ENCODE measurements at places on chromosomes 11 and 22.
A peak's percentile ranks its signal among the peaks of the same experiment; 100 is the strongest.

GRCh38 chr11:73141309-73142127 is 600 bp downstream of the FCHSD2 start:
- peak; percentile 21 for DNase-seq

DNA sequence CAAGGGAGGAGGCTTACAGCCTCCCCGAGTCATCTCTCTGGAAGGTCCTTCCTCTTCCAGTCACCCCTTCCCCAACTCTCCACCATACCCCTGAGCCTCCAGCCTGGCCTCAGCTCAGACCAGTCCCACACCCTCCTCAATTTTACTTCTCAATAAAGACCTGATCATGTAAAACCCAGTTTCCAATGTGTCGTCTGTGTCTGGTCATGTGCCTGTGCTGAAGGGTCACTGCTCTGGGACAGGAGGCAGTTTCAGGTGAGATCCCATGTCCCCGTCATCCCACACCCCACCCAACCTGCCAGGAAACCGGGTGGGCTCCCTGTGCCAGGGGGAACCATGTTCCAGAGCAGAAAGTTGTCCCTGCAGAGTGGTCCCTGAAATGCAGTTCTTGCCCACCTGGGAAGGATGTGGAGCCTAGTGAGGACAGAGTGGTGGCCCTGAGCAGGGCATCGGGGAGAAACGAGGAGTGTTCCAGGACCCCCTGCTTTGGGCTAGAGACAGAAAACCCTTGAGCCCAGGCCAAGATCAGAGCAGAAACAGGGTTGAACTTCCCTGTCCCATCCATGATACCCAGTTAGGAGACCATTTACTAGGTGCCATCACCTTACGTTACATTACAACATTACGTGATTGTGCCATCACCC is 19.4 kb downstream of the IGLL5 start:
- no peak for DNase-seq

GRCh38 chr11:122895563-122895962 is 13.0 kb downstream of the JHY start:
- DNase-seq, result no peak

DNA sequence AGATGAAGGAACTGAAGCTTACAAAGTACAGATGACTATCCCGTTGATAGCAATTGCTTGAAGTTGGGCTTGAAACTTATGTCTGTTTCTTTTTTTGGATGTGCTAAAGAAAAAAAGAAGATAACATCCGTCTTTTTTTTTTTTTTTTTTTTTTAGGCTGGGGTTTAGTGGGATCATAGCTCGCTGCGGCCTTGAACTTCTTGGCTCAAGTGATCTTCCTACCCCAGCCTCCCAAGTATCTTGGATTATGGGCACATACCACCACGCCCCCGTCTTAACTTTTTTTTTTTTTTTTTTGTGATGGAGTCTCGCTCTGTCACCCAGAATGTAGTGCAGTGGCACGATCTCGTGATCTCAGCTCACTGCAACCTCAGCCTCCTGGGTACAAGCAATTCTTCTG is 40.8 kb upstream of the SCN3B start:
- DNase-seq, result no peak

DNA sequence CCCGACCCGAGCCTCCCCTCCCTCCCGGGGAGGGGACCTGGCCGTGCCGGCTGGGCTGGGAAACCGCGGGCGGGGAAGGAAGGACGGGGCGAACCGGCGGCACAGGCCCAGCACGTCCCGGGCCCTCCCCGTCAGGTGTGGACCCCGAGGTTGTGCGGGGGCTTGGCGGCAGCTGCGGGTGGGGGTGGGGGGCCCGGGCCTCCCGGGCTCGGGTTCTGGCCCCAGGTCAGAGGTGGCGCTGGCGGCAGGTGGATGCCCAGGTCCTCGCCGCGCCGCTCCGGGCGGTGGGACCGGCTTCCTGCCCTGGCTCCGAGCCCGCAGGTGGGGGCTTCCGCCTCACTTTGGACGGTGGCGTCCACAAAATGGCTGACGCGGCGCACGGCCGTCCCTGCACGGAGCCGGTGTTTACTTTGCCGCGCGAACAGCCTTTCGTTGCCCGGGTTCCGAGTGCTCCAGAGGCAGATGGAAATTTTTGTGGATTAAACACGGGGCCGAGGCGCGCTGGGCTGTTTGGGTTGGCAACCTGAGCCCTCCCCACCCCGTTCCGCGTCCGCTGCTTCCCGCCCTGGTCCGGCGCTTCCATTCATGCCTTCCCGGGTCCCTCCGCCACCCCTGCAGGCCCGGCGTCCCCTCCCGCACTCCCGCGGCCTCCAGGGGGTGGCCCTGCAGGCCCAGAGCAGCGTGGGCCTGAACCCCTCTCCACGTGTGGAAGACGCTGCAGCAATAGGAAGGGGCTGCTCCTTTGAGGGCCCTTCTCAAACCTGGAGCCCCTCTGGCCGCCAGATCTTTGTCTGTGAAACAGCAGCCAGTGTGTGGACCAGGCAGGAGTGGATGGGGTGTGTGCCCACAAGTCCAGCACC is 92.0 kb upstream of the KCNQ1OT1 start:
- no peak for DNase-seq

DNA sequence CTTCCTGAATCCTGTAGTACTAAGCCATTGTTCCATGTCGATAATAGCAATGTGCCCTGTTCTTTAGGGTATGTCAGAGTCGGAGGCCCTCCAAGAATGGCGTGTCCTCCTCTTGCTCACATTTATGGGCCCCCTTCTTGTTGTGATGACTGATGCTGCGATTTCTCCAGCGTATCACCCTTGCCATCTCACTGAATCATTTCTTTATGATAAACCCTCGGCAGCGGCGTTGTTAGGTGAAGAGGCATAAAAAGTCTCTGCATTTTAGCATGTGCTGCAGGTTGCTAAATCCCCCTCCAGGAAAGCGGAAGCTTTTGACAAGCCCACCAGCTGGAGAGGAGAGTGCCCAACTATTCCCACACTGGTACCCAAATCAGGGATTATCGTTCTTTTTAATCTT is 1045.3 kb downstream of the BRD1 start:
- DNase-seq, result no peak

GRCh38 chr11:127461241-127462064 is 460.9 kb upstream of the KIRREL3 start:
- no peak for DNase-seq

DNA sequence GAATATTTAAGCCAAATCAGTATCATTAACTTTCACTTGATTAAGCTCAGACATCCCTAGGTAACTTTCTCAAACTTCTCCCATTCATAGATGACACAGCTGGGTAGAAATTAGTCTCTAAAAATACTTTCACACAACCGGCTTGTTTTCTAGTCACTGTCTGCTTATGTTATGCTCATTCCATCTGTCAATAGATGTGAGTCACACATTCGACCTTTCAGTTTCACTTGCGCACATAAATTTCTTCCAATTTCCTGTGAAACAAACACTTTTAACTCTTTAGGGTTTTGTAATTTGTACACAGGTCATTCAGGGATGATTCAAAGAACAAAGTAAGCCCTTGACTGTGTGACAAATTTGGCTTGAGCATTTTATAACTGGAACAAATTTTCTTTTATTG is 723.0 kb downstream of the KCNA4 start:
- no peak for DNase-seq

- no peak for DNase-seq
Measured at GRCh38 chr11:110430267-110431050, 711 bp downstream of the FDX1 start.

- DNase-seq, result no peak
Measured at GRCh38 chr11:77416357-77416756, 57.5 kb downstream of the PAK1 start.

- no peak for DNase-seq
Measured at GRCh38 chr11:119782006-119782738, 53.2 kb upstream of the NECTIN1 start.

GRCh38 chr11:20374741-20375300 is 11.3 kb downstream of the HTATIP2 start:
- DNase-seq, result no peak

- DNase-seq, result no peak
Measured at GRCh38 chr22:29787371-29787980, 20.3 kb downstream of the UQCR10 start.

DNA sequence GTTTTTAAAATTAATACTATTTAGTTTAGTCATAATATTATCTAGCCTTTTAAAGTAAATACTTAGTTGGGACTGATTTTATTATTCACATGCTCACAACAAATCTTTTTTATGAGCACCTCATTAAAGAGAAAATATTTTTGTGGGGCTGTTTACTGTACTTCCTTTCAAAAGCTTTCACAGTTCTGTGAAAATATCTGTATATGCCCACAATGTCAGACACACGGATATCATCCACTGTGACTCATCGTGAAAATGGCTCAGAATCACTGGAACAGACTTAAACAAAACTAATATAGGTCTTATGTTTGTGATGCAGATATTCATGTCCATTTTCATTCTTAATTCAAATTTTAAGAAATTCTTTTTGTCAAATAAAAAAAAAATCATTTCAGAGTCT is 305.2 kb downstream of the RAB38 start:
- no peak for DNase-seq

DNA sequence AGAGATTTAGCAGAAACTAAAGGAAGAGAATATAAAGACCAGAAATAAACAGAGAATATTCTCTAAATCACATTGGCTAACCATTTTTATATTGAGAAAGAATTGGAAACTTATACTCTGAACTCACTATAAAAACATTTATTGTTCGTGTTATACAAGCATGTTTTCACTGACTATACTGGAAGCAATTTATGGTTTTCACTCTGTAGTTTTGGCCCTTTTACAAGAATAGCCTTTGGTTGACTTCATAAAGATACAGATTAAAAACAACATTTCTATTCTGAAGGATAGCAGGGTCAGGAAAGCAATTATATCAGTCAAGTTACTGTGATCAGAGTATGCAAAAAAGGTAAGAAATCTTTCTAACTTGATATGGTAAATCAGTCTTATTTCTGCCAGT is 965.7 kb upstream of the FAT3 start:
- no peak for DNase-seq

GRCh38 chr11:67820081-67820480 is 145.7 kb upstream of the ALDH3B2 start:
- DNase-seq, result no peak

DNA sequence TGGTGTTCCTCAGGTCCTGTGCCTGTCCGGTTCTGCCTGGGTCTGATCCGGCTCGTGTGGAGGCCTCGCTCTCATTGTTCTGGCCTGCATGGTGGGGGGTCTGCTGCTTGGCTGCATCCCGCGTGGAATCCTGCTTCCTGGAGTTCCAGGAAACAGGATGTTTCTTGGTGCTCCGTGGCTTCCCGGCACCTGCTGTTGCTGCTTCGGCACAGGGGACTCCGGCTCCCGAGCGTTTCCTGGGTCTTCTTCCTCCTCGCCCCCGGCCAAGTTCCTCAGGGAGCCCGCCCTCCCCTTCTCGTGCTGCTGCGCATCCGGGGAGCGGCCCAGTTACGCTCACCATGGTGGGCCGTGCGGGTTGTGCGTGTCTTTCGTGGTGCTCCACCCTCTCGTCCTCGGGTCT is 29.9 kb downstream of the GLB1L2 start:
- no peak for DNase-seq

GRCh38 chr22:19723983-19724827 is 866 bp downstream of the GP1BB start:
- DNase-seq, result no peak

GRCh38 chr11:73334384-73335203 is 26.5 kb downstream of the ARHGEF17 start:
- DNase-seq, result no peak

DNA sequence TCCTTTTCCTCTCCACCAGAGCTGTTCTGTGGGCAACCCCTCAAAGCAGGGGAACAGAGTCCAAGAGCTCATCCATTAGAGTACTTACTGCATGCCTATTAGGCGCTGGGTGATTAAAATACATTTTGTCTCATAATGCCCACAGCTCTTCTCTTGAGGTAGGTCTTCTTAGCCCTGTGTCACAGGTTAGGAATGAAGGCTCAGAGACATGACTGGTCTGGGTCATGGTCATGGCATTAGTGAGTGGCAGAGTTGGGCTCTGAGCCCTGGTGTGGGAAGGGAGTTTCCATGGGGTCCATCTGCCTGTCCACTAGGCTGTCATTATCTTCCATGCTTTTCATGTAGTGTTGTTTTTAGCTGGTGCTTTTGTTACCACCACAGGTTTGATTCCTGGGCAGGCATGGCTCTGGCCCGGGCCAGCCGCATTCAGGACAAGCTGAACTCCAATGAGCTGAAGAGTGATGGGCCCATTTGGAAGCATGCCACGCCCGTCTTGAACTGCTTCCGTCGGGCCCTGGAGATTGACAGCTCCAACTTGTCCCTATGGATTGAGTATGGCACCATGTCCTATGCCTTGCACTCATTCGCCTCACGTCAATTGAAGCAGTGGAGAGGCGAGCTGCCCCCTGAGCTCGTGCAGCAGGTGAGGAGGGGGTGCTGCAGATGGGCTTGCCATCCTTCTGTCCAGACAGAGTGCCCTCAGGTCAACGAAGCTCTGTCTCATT is 76.1 kb downstream of the CABIN1 start:
- DNase-seq, result no peak

- DNase-seq, result peak; percentile 66
Measured at GRCh38 chr22:30830907-30831306, 136.2 kb downstream of the OSBP2 start.
